ENCODE measurements at places on chromosomes 3 and 15. TPM values are rescaled to one million over a fixed set of nuclear protein-coding genes. Genes with fewer than 3 reads are reported as not detected.

DNA sequence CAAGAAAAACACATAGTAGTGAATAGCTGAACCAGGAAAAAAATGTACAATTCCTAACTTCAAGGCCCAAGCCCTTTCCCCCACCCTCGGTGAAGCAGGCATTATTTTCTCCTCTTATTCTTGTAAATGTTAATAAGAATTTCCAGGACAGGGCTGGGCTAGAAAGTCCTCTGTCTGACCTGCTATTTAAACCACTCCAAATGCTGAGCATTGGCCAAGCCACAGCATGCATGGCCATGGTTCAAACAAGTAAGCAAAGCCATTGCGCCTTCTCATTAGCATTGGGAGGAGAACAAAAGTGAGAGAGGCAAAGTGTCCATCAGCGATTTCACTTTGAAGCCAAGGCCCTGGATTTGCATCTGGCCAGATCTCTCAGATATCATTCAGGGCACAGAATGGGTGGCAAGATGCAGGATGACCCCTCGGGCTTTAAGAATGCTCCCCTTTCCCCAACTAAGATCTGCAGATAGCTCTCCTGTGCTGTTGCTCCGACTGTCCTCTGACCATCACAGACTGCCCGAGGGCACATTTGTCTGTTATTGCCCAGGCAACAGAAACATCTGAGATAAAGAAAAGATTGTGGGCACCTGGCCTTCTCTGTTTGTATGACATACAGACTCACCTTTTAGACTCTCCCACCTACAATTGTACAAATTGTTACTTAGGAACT is 46.3 kb downstream of the CEMIP start:
- no peak for DNase-seq

The ZPLD1 gene
- total RNA-seq, result not detected

The GOLGA8S gene
- not detected for total RNA-seq

DNA sequence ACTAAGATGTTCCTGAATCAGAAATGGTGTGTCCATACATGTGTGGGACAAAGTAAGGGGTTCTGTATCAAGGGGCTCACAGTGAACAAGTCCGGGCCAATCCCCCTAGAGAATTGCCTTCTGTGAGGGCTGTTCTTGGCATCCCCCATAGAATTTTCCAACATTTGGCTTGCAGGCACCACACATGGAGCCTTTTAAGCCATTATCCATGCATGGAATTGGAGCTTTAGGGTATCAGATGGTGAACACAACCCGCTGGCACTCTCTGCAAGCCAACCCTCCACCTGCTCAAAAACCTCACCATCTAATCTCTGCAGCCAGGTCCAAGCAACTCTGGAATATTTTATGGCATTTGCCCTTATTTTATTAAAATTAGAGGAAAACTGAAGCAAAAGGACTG is 278.7 kb downstream of the ERC2 start:
- DNase-seq, result no peak

DNA sequence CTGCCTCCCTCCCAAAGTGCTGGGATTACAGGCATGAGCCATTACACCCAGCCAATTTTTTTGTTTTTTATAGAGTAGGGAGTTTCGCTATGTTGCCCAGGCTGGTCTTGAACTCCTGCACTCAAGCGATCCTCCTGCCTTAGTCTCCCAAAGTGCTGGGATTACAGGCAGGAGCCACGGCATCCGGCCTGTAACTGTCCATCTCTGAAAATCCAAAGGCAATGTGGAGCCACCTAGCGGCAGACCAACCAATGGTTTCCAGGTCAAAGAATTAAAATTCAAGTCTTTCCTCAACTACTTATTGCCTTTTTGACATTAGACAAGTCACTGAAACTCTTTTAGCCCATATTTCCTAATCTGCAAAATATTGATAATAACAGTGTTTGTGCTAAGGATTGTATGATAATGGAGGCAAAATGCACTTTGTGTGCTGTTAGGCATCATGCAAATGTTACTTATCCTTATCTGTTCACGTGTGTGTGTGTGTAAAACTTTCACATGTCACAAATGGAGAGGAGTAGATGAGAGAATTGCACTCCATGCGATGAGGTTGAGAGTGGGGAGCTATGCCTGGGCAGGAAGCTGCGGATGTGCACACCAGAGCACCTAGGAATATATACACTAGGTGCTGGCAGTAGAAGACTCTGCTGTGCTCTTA is 48.7 kb downstream of the COL8A1 start:
- no peak for DNase-seq

- DNase-seq, result no peak
These were observed 12.5 kb downstream of the P2RY14 start for GRCh38 chr3:151265866-151266265.

- DNase-seq, result no peak
These were observed 130.4 kb upstream of the UBE2E2 start for GRCh38 chr3:23072693-23073092.

- DNase-seq, result no peak
These were observed 17.6 kb downstream of the ST8SIA2 start for GRCh38 chr15:92411256-92411655.

GRCh38 chr3:21892104-21892503 is 141.1 kb upstream of the ZNF385D start:
- DNase-seq, result no peak

GRCh38 chr3:6524479-6524878 is 336.4 kb upstream of the GRM7 start:
- no peak for DNase-seq

DNA sequence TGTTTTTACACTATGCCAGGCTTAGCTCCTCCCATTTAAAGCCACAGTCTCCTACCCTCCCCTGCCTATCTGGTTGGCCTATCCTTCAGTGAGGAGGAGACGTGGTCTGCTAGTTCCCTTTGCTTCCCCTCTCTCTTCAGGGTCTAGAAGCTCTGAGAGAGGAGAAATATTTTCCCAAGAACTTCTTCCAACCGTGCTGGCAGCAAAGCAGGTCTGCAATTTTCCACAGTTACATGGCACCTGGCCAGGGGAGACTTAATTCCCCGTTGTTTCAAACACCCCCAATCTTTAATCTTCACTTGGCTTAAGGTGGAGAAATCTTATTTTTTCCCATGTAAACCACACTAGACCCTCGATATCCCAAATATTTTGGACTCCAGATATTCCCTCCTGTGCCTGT is 149.5 kb upstream of the MCTP2 start:
- DNase-seq, result no peak

DNA sequence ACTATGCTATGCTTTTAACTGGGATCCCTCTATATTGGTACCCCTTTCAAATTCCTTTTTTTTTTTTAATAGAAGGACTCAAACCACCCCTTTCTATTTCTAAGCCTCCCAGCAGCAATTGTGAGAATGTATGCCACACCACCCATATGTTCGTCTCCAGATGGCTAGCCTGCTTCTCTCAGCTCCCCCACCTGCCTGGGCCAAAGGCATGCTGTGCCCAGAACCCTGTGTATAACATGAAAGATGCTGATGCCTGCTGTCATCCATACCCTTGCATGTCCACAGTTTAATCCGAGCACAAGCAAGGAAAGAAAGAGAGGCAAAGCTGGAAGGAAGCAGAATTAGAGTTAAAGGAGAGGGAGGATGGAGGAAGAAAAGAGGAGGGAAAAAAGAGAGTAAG is 159.5 kb upstream of the CNTN6 start:
- DNase-seq, result no peak

The CACNA2D3 gene
- total RNA-seq, result 17.2 TPM

- no peak for DNase-seq
These were observed 83.3 kb downstream of the TRIM42 start for GRCh38 chr3:140761076-140761639.

- DNase-seq, result no peak
These were observed 16.2 kb upstream of the XIRP1 start for GRCh38 chr3:39208463-39209055.

DNA sequence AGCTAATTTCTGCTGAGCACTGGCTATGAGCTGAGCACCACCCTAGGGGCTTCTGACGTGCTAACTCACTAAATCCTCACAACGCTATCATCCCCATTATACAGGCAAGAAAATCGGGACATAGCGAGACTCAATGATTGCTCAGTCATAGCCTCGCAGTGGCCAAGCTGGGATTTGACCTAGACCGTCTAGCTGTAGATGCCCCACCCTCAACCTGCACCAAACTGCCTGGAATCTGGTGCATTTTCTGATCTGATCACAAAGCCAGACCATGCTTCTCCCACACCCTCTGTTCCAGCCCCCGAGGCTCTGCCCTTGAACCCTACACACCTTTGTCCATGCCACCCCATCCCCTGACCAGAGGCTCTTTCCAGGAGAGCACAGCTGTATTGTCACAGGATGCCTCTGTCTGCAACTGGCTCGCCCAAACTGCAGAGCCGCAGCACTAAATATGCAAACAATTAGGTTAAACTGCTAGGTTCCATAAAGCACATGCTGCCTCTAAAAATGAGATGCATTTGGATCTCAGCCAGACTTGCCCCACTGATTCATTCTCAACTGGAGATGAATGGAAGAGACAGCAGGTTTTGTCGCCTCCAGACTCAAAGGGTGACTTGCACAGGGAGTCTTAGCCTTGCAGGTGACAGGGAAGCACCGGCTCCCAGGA is 95.2 kb downstream of the NUP210 start:
- no peak for DNase-seq

- DNase-seq, result no peak
These were observed 60.0 kb downstream of the RPL22L1 start for GRCh38 chr3:170809975-170810357.

The INSYN1 gene
- total RNA-seq, result 5.6 TPM

DNA sequence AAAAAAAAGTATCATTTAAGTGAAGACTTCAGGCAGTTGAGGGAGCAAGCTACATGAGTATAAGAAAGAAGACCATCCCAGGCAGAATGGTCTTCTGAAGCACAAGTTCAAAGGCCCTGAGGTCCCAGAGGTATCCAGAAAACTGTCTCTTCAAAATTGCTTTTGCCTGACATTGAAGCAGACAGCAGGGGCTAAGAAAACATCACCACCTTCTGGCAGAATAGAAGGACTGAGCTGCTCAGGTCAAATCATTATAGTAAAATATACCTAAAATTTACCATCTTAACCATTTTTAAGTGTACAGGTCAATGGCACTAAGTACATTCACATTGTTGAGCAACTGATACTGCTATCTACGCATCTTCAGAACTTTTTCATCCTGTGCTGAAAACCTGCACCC is 16.4 kb downstream of the GPR160 start:
- DNase-seq, result no peak

GRCh38 chr3:190008432-190008831 is 112.3 kb downstream of the P3H2 start:
- DNase-seq, result no peak

- peak; percentile 52 for DNase-seq
These were observed 39.1 kb upstream of the LIPC start for GRCh38 chr15:58392611-58393161.

The GOLGA8Q gene
- total RNA-seq, result 2.7 TPM

- DNase-seq, result no peak
These were observed 2.7 kb upstream of the DMXL2 start for GRCh38 chr15:51625236-51625635.

The ARHGEF26 gene
- 29.2 TPM for total RNA-seq

DNA sequence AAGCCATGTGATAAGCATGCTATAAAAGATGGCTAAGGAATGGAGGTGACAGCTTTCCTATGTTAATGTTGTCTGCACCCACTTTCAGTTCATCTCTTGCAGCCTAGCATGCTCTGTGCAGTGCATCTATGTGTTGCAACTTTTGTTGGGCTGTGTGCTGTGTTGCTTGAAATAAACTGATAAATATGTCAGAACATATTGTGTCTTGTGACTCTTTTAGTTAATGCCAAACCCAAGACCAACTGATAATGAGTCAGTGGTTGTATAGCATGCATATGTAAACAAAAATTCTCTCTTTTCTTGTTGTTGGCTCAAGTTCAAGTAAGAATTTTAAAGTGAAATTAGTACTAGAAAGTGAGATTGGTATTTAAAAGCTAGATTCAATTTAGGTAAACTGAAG is 37.0 kb upstream of the SCN10A start:
- DNase-seq, result no peak

GRCh38 chr15:65470866-65471265 is 46.6 kb downstream of the DPP8 start:
- no peak for DNase-seq

GRCh38 chr3:56790016-56790821 is 11.5 kb downstream of the ARHGEF3 start:
- DNase-seq, result no peak

The ARGFX gene
- total RNA-seq, result not detected

DNA sequence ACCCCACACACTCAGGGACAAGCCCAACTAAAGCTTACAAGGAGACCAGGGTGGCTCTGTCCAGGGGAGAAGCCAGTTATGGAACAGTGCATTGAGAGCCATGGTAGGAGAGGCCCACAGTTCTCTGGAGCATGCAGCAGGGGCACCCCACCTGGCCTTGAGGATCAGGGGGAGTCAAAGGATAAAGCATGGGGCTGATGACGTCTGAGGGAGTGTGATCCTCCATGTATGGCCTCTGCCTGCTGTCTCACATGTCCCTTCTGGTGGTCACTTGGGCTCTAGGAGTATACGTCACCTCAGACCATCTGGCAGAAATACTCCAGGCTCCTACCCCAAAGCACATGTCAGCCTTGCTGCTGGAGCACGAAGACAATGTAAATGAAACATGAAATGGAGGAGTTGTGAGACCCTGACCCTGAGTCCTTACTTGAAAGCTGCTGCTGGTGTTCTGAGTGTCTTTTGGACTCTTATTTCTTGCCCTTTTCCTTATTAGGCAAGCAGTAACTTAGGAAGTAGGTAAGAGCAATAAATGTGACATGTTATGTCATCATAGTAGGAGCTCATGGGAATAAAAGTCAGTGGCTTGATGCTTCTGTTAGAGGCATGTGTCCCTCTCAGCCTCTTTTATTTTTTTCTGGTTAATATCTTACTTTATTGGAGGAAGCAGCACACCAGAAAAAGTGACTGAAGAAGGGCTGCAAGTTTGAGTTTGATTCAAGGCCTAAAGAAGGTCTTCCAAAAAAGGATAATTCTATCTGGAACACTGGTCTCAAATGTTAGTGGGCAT is 15.5 kb downstream of the SRPRB start:
- no peak for DNase-seq

DNA sequence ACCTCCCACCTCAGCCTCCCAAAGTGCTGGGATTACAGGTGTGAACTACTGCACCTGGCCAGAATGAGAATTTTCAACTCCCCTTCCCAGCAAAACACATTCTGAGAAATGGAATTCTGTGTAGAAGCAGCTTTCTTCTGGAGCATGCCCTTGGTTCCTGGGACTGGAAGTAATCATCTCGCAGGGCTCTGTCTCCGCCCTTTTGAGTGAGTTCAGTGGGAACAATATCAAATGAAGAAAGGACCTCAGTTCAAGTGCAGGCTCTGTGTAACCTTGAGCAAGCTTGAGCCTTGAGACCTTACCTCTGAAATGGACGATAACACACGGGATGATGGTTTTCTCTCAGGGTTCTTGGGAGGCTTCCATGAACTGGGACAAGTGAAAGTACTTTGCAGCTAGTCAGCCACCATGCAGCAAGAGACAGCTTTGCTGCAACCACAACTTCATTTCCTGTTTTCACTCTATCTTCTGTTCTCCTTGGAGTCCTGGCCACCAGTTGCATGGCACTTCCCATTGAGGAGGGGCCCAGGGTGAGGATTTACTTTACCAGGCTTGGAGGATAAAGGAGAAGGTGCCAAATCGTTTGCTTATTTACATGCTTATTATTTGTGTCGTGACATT is 35.7 kb upstream of the IGF1R start:
- no peak for DNase-seq

The SCG5 gene
- total RNA-seq, result 6.1 TPM
